ENCODE measurements at places on chromosomes 5 and 9.

- DNase-seq, result no peak
These were observed 134.7 kb downstream of the PAX5 start for GRCh38 chr9:36899406-36899805.

DNA sequence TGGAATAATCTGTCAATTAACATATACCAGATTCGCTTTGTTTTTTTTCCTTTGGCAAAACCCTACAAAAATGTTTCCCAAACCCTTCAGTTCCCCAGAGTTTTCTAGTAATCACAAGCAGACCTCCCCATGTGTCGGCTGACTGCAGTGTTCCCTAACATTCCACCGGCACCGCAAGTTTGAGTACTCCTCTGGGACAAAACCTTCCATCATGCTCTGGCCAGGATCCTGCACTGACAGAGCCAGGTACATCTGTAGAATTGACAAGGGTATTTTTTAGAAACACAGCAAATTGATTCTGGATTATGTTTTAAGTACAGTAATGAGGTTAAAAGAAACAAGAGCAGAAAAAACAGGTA, 174.7 kb downstream of the GAS1 start:
- no peak for DNase-seq

GRCh38 chr9:21789541-21790037, 12.8 kb upstream of the MTAP start:
- no peak for DNase-seq

- no peak for DNase-seq
These were observed 293.3 kb downstream of the CSNK1G3 start for GRCh38 chr5:123805300-123805699.

DNA sequence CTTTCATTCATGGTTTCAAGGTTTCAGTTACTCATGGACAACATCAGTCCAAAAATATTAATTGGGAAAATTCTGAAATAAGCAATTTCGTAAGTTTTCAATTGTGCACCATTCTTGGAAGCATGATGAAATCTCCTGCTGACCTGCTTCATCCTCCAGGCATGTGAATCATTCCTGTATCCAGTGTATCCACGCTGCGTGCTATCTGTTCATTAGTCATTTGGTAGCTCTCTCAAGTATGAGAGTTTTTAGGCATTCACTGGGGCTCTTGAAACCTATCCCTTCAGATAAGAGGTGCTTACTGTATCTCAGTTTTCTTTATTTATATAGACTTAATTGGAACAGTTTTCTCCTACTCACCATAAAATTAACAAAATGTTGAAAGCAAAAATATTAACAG, 293.0 kb downstream of the CDH12 start:
- no peak for DNase-seq

- DNase-seq, result no peak
These were observed 215.8 kb upstream of the TRIM32 start for GRCh38 chr9:116471093-116471906.

DNA sequence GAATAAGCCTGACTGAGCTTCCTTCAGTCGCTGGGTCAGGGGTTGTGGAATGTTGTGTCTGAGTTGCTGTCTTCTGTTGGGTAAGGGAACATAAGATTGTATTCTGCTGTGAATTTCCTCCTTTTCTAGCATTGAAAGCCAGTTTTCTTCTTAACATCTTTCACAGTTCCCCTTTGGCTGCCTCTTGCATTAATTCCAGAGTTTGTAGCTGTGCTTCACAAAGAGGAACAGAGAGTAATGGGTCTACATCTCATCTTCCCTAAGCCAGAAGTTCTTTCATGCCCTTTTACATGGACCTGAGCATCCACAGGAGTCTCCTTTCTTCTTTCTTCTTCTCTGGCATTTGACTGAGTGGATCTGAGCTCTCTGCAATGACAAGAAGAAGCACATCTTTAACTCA, 686.8 kb downstream of the KCTD16 start:
- no peak for DNase-seq

DNA sequence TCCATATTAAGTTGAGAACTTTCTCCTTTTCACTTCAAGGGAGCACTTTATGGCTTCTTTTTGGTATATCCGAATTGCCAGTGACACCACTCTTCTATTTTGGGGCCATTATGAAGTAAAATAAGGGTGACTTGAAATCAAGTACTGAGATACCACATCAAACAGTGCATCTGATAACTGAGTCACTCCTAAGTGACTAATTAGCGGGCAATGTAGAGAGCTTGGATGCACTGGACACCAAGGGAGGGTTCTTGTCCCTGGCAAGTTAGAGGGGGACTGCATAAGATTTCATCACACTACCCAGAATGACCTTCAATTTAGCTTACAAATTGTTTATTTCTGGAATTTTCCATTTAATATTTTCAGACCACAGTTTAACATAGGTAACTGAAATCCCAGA, 813.9 kb upstream of the CDH10 start:
- DNase-seq, result no peak

DNA sequence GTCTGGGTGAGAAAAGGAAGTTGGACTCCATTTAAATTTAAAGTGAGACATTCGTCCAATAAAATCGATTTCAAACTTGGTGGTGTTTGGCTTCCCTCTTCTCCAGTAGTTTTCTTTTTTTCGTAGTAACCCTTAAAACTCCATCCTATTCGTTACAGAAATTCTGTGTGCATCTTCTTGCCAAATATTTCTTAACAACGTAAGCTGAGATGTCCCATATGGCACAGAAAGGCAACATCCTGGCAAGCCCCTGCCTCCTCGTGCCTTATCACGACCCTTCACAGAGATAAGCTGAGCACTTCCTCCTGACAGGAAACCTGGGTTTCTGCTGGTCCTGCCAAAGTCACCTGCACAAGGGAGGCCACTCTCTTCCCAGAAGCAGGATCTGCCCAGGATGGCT, 11.8 kb upstream of the ADAMTS2 start:
- no peak for DNase-seq

DNA sequence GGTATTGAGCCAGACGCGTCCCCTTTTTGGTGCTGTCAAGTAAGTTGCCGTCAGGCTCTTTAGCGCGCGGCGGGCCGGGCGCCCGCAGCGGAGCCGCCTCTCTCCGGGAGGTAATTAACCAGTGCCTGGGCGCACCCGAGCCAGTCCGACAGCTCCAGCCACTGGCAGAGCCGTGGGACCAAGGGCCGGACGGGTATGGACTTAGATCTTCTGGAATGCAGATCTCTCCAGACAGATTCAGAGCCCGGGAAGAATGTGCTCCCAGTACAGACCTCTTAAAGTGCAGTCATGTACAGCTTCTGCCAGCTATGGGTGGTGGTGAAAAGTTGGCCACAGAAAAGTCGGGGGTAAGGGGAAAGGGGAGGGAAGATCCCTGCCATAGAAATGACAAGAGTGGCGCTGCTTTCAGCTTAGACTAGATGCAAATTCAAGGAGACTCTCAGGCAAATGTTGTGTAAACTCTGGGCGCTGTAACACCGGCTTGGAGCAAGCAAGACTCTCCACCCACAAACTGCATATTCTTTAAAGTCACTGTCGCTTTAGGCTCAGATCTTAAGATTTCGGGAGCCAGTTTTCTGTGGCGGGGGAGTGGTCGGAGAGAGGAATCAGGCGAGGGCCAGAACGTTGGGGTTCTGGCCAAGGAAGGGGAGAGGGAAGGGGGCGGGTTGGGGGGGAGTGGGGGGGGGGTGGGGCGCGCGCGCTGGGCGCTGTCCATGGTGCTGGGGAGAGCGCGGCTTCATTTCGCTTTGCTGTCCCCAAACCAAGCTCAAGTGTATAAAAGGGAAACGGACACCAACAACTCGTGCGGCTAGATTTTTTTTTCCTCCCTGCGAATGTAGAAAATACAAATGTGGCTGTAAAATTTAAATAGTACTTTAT, 29.2 kb downstream of the NR2F1 start:
- DNase-seq, result no peak

DNA sequence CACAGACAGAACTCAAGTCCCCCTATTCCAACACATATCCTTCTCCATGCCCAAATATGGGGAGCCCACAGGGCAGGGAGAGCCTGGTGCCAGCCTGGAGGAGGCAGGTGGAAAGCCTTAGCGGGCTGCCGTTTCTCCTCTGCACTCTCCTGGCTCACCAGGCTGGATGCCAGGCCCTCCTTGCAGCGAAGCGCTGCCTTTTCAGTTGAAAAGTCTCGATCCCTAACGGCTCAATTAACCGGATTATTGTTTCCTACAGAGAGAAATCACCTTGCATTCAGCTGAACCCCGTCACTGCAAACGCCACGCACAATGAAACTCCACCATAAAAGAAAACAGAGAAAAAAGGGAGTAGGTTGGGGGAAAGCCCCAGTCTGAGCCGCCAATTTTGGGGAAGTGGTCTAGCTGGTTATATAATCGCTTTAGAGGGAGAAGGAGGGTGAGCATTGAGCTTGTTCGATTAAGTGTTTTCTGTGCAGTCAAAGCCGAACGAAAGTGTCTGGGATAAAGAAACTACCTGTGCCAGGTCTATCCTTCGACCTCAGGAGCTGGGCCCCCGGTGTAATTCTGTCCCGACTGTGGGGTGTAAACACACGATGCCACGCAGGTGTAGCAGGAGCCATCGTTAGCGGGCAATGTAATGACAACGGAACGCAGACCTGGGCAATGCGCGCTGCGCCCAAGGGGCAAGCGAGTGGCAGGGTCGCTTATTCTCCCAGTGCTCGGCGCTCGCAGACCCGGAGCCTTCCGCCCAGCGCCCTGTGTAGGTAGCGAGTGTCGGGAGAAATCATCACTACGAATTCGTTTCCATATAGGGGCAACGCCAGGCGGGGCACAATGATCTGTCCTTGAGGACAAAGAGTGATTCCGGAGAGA, 3.8 kb downstream of the BARHL1 start:
- no peak for DNase-seq

- DNase-seq, result no peak
These were observed 624 bp upstream of the RETREG1 start for GRCh38 chr5:16617274-16617968.

GRCh38 chr9:137295238-137295811, 6.7 kb downstream of the NRARP start:
- DNase-seq, result no peak

- no peak for DNase-seq
These were observed 49.6 kb upstream of the UBAC1 start for GRCh38 chr9:136010615-136011361.

DNA sequence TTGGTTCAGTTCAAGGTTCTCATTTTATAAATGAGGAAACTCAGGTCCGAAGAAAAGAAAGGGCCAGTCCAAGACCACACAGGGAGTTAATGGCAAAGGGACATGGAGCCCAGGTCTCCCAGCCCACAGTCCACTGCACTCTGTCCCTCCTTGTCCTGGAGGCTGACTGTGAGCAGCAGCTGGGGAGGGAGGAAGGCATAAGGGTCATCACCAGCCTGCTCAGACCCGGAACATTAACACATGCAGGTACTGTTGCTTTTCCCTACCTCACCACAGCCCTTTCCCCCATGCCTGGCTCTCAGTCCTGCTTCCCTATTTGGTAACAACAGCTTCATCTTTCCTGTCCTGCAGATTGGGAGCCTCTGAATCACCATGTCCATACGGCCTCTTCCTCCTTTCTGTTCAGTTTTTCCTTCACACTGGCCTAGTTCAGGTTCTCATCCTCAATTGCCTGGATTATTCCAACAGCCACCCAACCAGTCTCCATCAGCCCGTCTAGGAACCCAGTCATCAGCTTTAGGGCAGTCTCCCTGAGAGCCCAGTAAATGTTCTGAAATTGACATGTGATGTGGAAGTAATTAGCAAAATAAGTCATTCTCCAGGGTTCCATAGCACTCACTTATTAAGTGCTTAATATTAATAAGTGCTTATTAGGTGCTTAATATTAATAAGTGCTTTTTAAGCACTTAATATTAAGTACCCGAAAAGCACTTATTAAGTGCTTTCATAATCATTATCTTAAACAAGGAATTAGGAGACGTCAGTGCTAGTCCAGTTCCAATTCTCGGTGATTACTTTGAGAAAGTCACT, 4.3 kb downstream of the GPX3 start:
- DNase-seq, result no peak

DNA sequence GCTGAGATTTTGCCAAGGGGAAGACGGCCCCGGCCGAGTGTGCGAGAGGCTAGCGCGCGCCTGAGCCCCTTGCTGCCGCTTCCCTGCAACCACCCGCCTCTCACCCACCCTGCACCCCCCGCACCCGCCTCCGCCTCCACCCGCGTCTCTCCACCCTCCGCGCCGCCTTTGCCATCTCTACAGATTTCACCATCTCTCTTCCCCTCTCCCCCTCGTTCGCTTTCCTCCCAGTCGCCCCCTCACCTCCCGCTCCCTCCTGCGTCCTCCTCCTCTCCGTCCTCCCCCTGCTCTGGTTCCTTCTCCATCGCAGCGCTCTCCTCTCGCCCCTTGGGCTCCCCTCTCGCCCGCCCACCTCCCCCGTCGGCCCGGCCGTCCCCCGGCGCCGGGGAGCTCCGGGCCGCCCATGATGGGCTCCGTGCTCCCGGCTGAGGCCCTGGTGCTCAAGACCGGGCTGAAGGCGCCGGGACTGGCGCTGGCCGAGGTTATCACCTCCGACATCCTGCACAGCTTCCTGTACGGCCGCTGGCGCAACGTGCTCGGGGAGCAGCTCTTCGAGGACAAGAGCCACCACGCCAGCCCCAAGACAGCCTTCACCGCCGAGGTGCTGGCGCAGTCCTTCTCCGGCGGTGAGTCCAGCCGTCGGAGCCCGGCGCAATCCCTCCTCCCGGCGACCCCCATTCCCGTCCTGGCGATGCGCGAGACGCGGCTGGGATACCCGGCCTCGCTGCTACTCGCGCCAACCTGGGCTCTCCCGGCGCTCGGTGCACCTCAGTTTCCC, at the start of gene PRDM12:
Gene PRDM12 (plus strand): TSS at position 344 of the 778 bp plus-strand sequence. CDS start 60 bp downstream, at position 404.
- no peak for DNase-seq

DNA sequence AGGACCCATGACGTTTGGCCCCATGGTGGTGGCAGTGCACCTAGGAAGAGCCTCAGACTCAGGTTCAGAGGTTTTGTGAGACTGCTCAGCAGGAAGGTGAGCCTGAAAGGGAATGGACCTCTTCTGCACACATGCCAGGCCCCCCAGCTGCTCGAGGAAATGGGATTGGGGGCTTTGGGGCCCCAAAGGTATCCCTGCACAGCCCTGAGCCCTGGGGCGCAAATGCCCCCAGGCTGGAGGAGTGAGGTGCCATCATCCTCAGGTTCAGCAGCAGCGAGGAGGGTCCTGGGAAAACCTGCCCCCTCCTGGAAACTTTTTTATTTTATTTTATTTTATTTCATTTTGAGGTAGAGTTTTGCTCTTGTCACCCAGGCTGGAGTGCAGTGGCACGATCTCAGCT, 171.8 kb upstream of the MVB12B start:
- DNase-seq, result no peak

- DNase-seq, result no peak
These were observed 89.7 kb upstream of the ADRA1B start for GRCh38 chr5:159826351-159827214.

GRCh38 chr9:109316207-109316640, 4.6 kb downstream of the EPB41L4B start:
- no peak for DNase-seq

GRCh38 chr5:24773261-24773660, 128.5 kb upstream of the CDH10 start:
- no peak for DNase-seq

- DNase-seq, result no peak
These were observed 9.2 kb downstream of the LHX2 start for GRCh38 chr9:124020520-124021384.
